Motor neuron (in vitro differentiated cells): ENCODE measurements at places on chromosomes 3 and 15.
A peak's percentile ranks its signal among the peaks of the same experiment; 100 is the strongest.

DNA sequence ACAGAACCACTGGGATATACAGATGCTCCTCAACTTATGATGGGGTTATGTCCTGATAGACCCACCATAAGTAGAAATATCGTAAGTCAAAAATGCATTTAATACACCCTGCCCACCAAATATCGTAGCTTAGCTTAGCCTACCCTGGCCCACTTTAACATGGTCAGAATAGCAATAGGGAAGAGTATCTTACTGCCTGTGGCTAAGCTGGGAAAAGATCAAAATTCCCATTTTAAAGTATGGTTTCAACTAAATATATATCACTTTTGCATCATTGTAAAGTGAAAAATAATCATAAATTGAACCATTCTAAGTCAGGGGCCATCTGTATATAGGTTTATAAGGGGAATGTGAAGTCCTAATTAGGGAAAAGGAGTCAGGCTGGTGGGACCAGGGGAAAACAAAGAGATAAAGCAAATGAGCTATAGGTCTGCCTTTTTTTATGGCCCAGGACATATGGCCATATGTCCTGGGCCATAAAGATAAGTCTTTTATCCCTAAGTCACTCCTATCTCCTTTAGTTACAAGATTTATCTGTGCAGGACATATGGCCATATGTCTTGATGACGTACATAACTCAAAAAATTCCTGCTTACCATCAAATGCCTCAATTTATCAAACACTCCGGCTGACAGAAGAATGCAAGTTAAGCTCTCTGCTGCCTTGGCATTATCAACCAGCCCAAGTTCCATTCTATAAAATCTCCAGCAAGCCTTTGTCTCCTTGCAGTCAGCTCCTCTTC is 11.2 kb downstream of the RTP3 start:
- no peak for ATAC-seq

DNA sequence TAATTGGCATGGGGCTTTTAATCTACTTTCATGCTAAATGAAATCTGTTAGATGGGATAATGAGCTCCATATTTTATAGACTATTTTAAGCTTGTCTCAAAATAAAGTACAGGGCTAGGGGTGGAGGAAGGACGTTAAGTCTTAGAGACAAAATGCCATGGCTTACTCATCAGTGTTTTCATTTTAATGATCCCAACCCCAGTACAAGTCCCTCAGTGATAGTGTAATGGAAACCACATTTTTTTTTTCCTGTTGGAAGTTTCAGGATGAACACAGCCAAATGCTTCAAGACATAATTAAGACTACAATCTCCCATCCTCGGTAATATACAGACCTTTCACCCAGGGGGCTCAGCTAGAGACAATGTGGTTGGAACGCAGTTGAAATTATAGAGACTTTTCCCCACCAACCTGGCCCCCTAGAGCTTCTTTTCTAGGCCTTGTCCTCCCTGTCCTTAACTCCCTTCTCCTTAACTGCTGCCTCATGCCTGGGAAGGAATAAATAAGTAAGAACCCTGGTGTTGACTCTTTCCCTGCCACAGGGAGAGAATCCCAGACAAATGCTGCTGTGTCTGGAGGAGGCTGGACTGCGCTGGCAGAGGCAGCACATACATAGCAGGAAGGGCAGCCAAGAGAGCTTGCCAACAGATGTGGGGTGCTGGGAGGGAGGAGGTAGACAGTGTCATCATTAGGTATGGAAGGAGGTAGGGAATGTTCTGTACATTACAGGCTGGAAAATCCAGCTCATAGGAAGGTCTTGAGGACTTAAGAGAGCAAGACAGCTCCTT is 115.4 kb upstream of the ROPN1 start:
- ATAC-seq = peak; percentile 64

GRCh38 chr15:68031404-68031803 is 22.7 kb upstream of the PIAS1 start:
- ATAC-seq = no peak

DNA sequence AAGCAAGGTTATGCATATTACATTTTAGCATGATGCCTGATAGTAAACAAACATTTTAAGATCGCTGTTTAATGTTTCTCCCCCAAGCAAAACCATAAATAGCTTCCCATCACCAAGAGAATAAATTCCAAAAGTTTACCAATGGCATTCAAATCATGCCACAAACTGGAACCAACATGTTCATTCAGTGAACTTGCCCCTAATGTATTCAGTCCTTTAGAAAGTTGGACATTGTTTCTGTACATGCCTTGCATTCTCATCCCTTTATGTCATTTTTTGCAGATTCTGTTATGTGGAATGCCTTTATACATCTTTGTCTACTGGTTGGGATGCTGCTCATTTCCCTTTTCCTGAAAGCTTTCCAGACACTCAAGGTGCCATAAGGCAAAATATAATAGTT is 105.5 kb downstream of the PYDC2 start:
- ATAC-seq = no peak

DNA sequence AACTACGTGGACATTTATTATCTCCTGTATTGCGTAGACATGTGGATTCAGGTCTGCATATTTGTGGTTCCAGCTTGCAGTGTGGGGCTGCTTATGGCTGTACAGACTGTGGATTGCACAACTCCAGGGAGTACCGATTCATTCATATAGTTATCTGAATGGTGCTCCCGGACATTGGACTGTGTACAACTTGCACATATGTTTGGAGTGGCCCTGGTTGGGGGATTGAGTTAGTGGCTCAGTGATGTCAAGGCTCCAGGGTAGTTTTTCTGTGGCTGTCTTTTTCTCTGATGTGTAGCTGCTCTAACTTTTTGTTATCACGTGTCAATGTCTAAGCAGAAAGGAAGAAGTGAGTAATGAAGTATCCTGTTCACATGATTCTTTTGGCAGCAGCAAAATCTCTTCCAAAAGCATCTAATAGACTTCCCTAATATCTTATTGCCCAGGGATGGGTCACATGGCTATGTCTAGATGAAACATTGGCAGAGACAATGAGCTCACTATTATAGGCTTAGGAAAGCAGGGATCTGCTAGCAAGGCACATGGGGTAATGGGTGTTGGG is 15.8 kb downstream of the ST3GAL6 start:
- peak; percentile 43 for ATAC-seq

DNA sequence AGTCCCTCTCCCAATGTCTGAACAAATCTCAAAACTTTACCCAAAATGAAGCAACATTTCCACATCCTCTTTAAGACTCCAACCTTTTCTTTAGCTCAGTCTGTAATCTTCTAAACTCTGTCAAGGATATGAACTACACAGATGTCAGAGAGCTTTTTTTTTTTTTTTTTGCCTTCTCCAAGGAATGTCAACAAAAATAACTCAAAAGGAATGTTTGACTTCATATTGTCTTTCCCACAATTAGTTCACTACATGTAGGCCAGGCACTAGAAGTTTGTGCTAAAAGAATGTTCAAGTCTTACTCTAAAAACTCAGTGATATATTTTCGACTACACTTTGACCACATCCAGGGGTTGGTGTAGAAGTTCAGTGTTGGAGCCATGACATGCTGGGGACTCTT is 37.1 kb downstream of the ADAMTS9 start:
- ATAC-seq = peak; percentile 10

DNA sequence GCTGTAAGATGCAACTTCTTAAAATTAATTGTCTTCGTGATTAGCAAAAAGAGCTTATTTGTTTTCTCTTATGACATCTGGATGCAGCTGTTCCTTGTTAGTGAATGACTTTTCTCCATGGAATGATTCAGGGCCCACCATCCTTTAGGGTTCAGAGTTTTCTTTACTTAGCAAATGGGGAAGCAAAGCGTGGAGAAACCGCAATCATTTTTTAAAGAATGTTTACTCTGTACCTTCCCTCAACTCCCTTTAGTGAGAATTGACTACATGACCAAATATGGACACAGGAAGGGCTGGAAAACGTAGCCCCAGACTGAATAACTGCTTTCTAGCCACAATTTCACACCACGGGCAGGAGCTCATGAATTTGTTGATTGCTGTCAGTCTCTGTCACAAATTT is 130.1 kb downstream of the EDEM1 start:
- no peak for ATAC-seq
